ENCODE measurements at places on chromosomes 3 and 15.

- no peak for DNase-seq
These were observed 71.4 kb upstream of the ROPN1 start for GRCh38 chr3:124063197-124063909.

- DNase-seq, result no peak
These were observed 50.9 kb downstream of the ZPLD1 start for GRCh38 chr3:102485701-102486100.

GRCh38 chr3:179495483-179495882 lies 44.2 kb upstream of the GNB4 start:
- DNase-seq, result no peak

DNA sequence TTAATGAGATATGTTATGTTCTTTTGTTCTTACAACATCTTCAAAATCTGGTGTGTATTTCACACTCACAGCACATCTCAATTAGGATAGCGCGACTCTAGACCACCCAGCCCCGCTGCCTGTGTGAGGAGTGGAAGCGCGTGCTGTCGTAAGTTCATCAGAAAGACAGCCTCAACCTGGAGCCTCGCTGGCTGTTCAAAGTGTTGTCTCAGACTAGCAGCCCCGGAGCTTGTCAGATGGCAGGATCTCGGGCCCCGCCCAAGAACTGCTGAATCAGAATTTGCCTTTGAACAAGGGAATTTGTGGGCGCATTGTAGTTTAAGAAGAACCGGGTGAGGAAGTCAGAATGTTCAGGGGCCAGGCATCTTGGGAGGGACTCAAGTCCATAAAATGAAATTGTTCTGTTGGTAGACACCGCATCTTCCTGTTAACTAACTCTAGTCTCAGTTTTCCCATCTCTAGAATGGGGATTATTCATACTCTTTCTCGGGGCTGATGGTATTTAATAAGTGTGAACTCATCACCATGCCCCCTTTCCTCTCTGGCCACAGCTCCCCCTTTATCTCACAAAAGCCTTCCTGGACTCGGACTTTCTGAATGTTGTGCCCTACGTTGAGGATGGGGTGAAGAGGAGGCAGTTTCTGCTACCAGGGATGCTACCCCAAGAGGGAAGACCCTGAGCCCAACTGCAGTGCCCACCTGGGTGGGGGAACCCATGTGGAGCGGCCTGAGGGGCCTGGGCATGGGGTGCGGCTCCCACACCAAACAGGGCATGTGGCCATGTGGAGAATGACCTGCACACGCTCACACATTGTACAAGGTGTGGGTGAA lies 40.4 kb downstream of the BHLHE40 start:
- peak; percentile 73 for DNase-seq

DNA sequence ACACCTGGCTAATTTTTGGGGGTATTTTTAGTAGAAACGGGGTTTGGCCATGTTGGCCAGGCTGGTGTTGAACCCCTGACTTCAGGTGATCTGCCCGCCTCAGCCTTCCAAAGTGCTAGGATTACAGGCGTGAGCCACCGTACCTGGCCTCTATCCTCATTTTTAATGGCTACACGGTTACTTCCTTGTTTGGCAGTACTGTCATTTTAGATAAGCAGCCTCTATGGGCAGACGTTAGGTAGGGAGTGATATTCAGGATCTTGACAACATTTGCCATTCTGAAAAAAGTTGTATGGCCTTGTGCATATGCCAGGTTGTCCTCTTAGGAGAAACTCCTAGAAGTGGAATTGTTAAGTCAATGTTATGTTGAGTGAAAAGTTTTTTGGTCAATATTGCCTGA lies 141.7 kb downstream of the ITPR1 start:
- no peak for DNase-seq

GRCh38 chr3:45858809-45859543 lies 17.1 kb upstream of the LZTFL1 start:
- DNase-seq, result no peak

DNA sequence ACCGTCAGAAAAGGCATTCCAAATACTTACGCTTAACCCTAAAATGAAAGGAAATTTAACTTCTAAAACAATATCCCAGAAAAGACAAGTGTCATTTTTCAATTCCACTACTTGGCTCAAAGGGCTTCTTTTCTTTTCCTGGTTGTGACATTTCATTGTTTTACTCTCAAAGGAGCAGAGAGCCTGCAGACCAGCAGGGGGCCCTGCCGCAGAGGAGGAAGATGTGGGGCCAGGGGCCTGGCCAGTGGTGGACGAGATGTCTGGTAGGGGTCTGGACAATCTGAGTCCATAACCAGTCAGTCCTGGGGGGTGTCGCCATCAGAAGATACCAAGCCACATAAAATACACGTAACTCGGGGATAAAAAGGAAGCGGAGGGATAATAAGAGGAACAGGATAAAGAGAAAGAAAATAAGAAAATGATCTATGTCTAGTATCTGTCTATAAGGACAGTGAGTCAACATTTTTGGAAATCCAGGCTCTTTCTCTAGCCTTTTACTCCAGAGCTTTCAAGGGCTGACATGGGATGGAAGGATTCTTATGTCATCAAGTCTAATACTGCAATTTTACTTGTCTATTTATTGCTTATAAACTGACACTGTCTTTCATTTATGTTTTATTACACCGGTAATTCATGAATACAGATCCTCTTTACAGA lies 54.2 kb upstream of the ARHGEF3 start:
- peak; percentile 37 for DNase-seq

- DNase-seq, result no peak
These were observed 76.1 kb upstream of the LRRFIP2 start for GRCh38 chr3:37250435-37250834.

GRCh38 chr3:119145500-119146167 lies at the start of gene TEX55:
Gene TEX55, plus strand, starts transcription at chr3:119146165. Its CDS starts 25 bp downstream, at chr3:119146190.
- no peak for DNase-seq

DNA sequence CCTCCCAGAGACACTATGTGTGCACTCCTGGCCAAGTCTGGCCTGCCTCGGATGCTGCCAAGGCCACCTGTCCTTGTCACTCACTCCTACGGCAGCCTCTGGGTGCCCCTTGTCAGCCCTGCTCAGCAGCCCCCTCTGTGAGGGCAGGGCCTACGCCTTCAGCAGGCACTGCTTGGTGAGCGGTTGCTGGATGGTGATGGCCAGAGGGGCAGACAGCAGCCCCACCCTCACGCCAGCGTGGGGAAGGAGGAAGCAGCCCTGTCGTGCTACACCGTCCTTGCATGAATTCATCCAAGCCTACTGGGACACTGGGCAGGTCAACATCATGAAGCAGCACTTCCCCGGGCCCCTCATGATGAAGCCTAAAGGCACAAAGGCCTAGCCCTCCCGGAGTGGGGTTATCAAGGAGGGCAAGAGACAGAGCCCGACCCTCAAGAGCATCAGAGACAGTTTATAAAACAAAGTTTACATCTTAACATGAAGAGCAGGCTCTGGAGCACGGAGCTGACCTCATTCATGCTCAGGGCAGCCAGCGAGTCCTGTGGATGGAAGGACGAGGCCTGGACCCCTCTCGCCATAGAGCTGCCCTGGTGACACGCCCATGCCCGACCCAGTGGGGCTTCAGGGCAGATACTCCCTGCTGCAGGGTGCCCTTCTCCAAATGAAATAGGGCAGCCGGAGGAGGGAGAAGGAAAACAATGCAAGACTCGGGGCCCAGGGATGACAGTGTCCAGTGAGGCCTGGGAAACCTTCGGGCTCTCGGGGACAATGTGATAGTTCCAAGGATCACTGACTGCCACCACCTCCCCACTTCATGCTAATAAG lies 25.3 kb downstream of the CHDH start:
- no peak for DNase-seq
